ENCODE measurements at places on chromosomes 2 and 18. TPM values are rescaled to one million over a fixed set of nuclear protein-coding genes. Genes with fewer than 3 reads are reported as not detected.

- no peak for DNase-seq
Measured at GRCh38 chr2:192007581-192008228, 160.8 kb upstream of the CAVIN2 start.

DNA sequence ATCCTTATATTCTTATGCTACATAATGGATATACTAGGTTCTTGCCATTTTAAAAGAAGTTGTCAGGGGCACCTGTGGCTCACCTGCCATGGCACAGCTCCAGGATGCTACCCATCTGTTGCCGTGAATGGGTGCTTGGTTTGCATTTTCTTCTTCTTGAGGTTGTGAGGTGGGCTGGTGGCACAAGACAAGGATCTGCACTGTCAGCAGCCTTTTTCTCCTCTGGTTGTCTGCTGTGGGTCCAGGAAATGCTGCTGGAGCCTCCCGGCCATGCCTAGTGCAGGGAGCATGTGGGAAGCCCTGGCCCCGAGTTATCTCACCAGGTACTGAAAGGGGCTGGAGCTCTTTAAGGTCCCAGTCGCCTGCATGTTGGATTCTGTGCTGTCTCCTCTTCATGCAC, 2.6 kb downstream of the IL1R1 start:
- no peak for DNase-seq

DNA sequence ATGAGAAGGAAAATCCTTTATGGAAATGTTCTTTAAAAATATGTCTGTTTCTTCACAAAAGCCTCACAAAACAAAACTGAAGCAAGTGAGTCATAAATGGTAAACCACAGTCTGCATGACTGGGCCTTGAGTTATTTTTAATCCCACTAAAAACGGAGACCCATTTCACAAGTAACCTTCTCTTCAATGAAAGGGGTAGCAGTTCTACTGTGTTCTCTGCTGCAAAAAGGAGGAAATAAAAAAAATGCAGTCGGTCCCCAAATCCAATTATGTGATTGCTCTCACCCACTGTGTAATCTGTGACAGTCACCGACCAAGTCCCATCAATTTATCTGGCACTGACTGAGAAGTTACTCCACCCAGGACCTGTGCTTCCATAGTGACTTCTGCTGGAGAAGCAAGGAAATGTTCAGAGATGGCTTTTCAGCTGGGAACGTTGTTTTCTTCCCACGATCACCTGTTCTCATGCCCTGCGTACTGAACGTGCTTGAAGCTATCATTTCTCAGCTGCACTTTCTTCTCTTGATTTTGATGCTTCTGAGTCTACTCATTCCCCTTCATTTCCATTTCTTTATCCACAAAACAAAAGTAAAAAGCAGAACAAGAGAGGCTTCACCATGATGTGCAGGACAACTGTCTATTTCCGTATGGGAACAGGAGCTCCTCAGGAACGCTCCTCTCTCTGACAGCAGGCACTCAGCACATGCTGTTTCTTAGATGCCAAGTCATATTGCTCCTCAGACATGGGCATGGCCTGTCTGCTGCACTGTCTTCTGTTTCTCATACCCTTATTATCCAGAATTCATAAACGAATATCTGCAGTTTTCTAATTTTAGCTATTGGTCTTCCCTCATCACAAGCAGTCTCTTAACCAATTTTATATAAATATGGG, 80.0 kb upstream of the TMEM200C start:
- no peak for DNase-seq

- DNase-seq: no peak
Measured at GRCh38 chr2:175154661-175155082, 13.3 kb downstream of the ATF2 start.

- no peak for DNase-seq
Measured at GRCh38 chr18:8469544-8470130, 139.6 kb upstream of the RAB12 start.

- DNase-seq: peak; percentile 46
Measured at GRCh38 chr18:77068321-77069312, 64.0 kb downstream of the MBP start.

GRCh38 chr2:119460076-119460475, 28.4 kb downstream of the TMEM37 start:
- DNase-seq: no peak

- DNase-seq: no peak
Measured at GRCh38 chr2:225091336-225091735, 49.1 kb upstream of the DOCK10 start.

- no peak for DNase-seq
Measured at GRCh38 chr2:105490956-105491355, 92.1 kb upstream of the FHL2 start.

DNA sequence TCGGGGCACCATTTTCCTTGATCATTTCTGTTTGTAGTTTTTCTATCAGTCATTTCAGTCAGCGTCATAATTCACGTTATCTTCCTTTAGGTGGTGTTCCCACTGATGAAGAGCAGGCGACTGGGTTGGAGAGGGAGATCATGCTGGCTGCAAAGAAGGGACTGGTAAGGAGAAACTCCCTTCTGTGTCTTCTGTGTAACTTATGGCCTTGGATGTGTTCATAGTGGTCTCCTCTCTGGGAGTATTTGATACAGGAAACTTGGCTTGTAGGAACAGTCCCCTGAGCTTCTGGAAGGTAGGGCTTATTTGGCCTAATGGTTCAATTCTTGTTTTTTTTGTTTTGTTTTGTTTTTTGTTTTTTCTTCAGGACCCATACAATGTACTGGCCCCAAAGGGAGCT, 1.1 kb downstream of the COX5B start:
- no peak for DNase-seq

- DNase-seq: no peak
Measured at GRCh38 chr2:139175510-139175909, 395.3 kb upstream of the NXPH2 start.

DNA sequence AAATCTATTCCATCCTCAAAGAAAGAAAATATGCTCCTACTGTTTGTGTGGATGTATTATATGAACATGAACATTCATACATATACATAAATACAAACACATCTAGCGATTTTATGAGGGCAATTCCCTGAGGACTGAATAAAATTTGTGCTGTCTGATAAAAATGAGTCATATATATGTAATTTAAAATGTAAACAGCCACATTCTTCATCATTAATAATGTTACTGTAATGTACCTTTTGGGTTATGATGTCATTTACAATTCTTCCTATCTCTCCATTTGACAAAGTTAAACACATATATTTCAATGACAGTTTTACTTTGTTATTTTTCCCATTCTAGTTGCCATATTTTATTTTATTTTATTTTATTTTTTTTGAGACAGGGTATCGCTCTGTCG, 91.3 kb upstream of the ZFP36L2 start:
- no peak for DNase-seq

- DNase-seq: no peak
Measured at GRCh38 chr2:33126552-33126951, 179.8 kb downstream of the LTBP1 start.

GRCh38 chr2:80670763-80671162, 366.2 kb upstream of the LRRTM1 start:
- DNase-seq: no peak

DNA sequence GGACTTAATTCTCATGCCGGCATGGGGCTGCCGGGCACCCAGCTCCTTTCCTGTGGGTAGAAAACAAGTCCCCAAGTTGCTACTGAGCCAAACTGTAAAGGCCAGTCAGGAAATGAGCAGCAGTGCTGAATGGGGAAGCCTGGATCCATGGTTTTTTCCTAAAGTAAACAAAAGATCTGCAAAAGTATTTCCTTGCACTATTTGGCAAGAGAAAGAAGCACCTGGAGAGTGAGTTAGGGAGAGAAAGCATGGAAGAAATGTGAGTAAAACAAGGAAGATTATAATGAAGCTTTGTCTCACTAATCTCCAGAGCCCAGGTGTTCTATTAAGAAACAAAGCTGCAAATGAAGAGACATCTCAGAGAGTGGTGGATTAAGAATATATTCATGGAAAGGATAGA, 117.6 kb downstream of the METTL8 start:
- no peak for DNase-seq

GRCh38 chr2:170034596-170034995, 143.4 kb upstream of the MYO3B start:
- DNase-seq: no peak

GRCh38 chr18:41569867-41570266, 385.2 kb upstream of the PIK3C3 start:
- DNase-seq: no peak

DNA sequence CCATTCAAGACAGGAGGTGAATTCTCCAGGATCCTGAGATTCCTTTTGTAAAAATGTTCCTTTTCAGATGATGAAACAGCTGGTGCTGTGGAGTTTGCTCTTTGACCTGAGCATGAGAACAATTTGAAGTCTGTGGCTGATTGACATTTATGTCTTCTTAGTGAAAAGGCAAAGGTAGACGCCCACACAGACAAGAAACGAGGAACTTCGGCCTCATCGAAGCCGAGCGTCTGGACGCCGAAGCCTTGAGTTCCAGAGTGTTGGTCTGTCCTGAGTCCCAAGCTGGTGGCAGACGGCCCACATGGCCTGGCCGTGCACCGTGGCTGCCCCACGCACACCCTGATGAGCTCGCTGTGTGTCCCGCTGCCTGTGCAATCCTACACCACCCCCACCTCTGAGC, 20.7 kb upstream of the SNTG2 start:
- no peak for DNase-seq

- no peak for DNase-seq
Measured at GRCh38 chr2:197944416-197945096, 140.2 kb downstream of the PLCL1 start.

GRCh38 chr18:21632393-21632792, 20.3 kb downstream of the SNRPD1 start:
- DNase-seq: no peak

DNA sequence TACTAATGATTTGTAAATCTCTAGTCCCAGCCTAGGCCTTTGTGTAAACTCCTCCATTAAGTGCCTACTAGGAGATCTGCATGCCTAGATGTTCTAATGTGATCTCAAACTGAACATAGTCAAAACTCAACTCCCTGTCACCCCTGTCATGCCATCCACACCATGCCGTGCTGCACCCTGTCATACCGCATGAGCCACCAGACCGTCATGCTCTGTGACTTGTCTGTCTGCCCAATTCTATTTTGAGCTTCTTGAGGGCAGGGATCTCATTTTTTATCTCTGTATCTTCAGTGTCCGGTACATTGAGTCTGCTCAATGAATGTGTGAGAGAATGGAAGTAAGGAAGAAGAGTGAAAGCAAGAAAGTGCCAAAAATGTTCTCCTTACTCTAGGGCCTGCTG, 35.5 kb downstream of the GREB1L start:
- DNase-seq: peak; percentile 50

ASB18 gene
- total RNA-seq: 3.8 TPM

KIAA2012 gene
- not detected for total RNA-seq

AQP12A gene
- not detected for total RNA-seq

PROKR1 gene
- total RNA-seq: not detected

All from left ventricle myocardium superior (tissue), 1 donor.